Mesenteric fat pad (tissue), 1 donor: ENCODE measurements at places on chromosomes 7 and 10. TPM values are rescaled to one million over a fixed set of nuclear protein-coding genes. Genes with fewer than 3 reads are reported as not detected.

GRCh38 chr7:42964849-42965805 is 33.0 kb downstream of the MRPL32 start:
- no peak for DNase-seq

GRCh38 chr7:128458956-128459355 is 3.3 kb downstream of the HILPDA start:
- DNase-seq = no peak

Gene TAS2R5
- total RNA-seq = 1.1 TPM

Gene NPFFR1
- total RNA-seq = not detected

Gene ANKRD16
- 4.8 TPM for total RNA-seq

DNA sequence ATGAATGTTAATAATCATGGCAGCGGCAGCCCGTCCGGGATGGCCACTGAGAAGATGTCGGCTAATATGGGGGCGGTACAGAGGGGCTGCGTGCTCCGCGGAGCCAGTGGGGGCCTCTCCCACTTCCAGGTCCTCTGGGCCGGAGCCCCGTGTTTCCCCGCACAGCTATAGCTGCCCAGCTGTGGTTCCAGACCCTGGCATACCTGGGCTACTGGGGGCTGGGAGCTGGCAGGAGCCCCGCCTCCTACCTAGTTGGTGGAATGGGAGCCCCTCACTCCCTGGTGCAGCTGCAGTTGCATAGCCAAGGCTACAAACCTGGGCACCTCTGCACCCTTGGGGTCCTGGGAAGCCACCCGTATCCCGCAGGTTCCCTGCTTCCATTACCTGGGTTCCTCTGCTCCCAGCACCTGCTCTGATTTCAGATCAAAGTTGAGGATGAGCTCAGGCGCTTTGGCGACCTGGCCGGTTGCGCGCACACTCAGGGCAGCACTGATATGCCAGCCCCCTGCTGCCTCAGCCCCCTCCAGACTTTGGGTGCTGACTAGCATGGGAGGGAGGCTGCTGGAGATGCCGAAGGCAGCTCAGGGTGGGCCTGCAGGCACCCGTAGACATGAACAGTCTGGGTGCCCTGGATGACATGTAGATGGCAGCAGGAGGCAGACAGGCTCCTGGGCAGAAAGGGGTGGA is 236.5 kb upstream of the SEMA3D start:
- DNase-seq = no peak

DNA sequence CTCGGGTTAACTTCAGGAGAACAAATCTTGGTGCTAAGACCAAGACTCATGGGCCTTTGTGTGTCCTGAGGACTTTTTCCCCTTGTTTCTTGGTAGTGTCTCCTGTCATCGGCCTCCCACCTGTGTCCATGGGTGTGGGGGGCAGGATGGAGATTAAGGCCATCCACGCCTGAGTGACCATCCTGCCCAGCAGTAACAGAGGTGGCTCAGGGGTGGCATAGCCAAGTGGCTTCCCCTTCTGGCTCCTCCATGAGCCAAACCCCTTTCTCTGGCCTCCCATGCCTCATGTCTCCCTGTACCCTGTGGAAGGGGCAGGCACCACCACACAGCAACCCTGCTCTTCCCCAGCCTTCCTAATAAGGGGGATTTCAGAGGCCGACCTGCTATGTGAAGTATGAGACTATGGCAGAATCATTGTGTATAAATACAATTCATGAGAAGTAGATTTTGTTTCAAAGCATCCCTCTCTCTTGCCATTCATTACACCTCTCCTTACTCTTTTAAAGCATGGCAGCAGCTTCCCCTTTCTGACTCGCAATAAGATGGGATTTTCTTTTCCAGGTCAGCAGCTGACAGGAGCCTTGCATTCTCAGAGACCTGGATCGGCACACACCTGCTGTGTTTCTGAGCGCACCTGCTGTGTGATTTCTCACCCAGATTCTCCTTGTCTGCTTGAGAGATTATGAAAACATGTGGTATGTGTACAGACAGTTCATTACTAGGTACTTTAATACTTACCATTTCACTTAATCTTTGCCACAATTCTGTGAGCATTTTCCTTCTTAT is 102.5 kb downstream of the XPNPEP1 start:
- no peak for DNase-seq

- DNase-seq = no peak
Measured at GRCh38 chr10:97365761-97366351, 31.3 kb upstream of the FRAT2 start.

GRCh38 chr7:157357129-157358040 is 20.6 kb downstream of the DNAJB6 start:
- peak; percentile 14 for DNase-seq

DNA sequence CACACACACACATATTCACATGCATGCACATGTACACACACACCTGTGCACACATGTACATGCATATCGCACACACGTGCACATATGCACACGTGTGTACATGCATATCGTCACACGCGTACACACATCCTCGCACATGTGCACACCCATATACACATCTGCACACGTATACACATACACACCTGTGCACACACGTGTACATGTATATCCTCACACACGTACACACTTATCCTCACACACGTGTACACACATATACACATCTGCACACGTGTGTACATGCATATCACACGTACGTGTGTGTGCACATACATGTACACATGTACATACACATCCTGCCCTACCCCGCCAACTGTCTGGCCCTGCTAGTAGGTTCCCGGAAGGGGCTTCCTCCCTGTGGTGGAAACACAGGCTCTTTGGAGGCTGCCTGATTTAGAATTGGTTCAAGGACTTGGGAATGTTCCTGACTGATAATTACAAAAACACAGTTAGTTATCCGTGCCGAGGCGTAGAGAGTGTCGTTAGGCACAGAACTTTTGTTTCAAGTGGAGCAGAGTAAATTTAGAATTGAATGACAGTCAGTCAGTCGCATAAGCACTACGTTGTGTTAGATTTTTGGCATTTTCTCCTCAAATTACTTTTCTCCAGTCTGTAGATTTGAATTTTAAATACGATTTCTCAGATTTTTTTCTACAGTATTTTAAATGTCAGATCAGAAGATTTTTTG is 18.5 kb upstream of the PRKAR1B start:
- DNase-seq = peak; percentile 60

GRCh38 chr7:108252177-108252576 is 122.0 kb upstream of the LAMB4 start:
- DNase-seq = no peak

- DNase-seq = no peak
Measured at GRCh38 chr10:15084502-15084922, 4.1 kb downstream of the ACBD7 start.

DNA sequence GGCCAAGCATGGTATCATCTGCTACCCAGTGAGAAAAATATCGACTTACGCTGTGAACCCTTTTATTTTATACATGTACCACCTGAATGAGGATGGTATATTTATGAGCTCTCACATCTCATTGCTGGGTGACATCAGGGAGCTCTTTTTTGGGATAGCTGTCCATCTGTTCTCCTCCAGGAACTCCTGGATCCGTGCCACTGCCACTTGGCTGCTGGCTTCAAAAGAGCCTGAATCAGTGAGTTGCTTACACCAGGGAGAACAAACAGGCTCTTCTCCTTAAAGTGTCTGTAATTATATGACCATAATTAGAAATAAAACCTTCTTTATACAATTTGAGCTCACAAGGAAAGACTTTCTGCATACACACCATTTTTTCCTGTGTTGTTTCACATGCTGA is 106.2 kb downstream of the KAT6B start:
- DNase-seq = no peak

- no peak for DNase-seq
Measured at GRCh38 chr7:126449611-126450268, 803.0 kb downstream of the GRM8 start.

GRCh38 chr10:29798921-29799690 is 164.3 kb upstream of the SVIL start:
- DNase-seq = no peak

Gene WEE2
- total RNA-seq = not detected

Gene UPK3BL1
- total RNA-seq = 15.7 TPM

GRCh38 chr10:106582291-106582690 is 582.2 kb downstream of the SORCS1 start:
- no peak for DNase-seq

GRCh38 chr7:145978769-145979168 is 137.8 kb upstream of the CNTNAP2 start:
- DNase-seq = no peak

DNA sequence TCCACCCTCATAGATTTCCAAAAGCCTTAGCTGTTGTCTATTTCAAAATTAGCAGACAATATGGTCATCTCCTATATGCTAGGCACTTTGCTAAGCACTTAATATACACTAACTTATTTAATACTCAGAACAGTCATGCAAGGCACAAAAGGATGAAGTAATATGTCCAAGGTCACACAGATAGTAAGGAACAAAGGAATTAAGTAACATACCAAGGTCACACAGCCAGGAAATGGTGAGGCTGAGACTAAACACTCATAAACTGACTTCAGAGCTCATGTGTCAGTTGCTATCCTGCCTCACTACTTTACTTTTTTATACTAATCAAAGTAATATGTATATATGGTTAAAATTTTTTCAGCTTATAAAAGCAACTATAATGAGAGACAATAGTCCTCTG is 23.6 kb upstream of the HIBADH start:
- no peak for DNase-seq

GRCh38 chr10:1006573-1006972 is 18.3 kb downstream of the GTPBP4 start:
- DNase-seq = no peak

Gene CACNB2
- total RNA-seq = 0.19 TPM

DNA sequence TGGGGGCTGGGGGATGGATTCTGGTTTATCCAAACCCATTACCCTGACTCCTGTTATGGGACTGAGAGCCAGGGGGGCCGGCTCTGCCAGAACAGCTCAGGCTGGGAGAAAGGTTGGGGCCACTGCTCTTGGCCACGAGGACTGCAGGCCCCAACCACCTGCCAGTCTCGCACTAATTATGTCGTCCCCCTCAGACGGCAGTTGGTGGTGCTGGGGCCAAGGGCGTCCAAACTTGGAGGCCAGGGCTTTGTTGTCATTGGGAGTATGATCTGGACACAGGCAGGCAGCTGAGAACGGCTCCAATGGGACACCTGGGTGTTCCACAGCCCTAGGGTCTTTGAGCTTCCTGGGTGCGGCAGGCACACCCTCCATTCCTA is 34.7 kb downstream of the DRGX start:
- DNase-seq = peak; percentile 73

- no peak for DNase-seq
Measured at GRCh38 chr7:29377718-29378117, 183.1 kb downstream of the CHN2 start.

- no peak for DNase-seq
Measured at GRCh38 chr7:81676105-81676811, 93.6 kb downstream of the HGF start.

Gene NUTM2B
- 0.48 TPM for total RNA-seq

DNA sequence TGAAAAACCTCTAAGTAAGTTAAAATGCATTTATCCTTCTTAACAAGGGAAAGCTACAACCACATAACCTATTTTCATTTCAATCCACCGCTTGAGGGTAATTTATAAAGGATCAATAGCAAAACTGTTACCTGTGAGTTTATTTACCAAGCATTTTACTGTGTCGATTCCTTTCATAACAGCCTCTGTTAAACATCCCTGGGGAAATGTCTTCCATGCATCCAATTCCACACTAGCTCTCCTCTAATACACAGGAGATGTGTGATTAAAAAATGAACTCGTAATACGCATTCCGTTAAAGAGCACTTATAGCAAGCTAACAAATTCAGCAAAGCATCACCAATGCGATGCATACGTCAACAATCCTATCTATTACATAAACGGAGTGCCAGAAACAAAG is 185.7 kb downstream of the SFMBT2 start:
- no peak for DNase-seq

GRCh38 chr10:27526242-27526641 is 22.1 kb downstream of the RAB18 start:
- DNase-seq = no peak

Gene NUTM2A
- 1.1 TPM for total RNA-seq

DNA sequence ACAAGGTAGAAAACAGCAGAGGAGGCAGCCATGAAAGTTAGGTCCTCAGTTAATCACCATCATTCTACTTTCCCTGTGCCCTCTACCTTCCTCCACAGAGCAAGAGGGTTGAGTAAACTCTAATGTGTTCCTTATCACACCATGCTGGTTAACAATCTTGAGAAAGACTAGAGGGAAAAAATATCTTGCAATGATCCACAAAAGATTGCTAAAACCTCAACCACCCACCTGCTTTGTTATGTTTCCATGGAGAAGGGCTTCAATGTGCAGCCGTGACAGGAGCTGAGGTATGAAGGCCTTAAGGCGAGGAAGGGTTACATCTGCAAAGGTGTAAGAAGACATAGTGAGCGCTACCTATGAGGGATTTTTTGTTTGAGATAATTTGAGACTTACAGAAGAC is 103.9 kb downstream of the IDE start:
- no peak for DNase-seq

DNA sequence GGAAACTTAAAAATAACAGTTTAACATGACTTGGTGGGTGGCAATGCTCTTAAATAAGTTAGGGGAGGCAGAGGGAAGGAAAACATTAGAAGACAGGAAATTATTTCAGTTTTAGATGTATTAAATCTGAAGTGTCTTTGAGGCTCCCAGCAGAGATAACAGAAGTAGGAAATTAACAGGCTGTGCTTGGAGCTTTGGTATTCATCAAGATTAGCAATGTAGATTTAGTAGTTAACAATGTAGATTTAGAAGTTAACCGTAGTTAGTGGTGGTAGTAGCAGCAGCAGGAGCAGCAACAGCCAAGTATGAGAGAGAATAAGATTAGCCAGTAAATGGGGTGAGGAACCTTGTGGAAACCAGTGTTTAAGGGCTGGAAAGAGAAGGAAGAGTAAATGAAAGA is 48.7 kb upstream of the UBN2 start:
- no peak for DNase-seq

DNA sequence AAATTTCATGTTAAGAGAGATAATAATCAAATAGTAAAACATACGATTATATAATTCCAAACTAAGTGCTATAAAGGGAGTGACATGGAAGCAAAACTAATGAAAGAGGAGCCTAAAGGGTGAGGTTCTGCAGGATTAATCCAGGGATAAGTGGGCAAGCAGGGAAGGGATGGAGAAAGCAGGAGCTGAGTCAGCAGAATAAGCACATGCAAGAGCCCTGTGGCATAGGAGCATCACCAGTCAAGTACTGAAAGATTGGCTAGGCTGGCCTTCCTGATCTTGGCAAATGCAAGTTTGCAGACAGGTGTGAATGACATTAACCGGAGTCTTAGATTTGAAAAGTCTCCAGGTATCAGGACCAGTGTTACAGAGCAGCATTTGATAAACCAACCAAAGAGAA is 336.4 kb downstream of the ELMO1 start:
- no peak for DNase-seq

Gene IKZF1
- 22.0 TPM for total RNA-seq

- no peak for DNase-seq
Measured at GRCh38 chr10:26291721-26292480, 75.3 kb downstream of the GAD2 start.

Gene TAS2R3
- 0.61 TPM for total RNA-seq

GRCh38 chr10:122152544-122152943 is 118.6 kb upstream of the BTBD16 start:
- no peak for DNase-seq

GRCh38 chr7:10075866-10076265 is 897.8 kb upstream of the PHF14 start:
- no peak for DNase-seq
